ENCODE measurements at places on chromosomes 7 and 10.

DNA sequence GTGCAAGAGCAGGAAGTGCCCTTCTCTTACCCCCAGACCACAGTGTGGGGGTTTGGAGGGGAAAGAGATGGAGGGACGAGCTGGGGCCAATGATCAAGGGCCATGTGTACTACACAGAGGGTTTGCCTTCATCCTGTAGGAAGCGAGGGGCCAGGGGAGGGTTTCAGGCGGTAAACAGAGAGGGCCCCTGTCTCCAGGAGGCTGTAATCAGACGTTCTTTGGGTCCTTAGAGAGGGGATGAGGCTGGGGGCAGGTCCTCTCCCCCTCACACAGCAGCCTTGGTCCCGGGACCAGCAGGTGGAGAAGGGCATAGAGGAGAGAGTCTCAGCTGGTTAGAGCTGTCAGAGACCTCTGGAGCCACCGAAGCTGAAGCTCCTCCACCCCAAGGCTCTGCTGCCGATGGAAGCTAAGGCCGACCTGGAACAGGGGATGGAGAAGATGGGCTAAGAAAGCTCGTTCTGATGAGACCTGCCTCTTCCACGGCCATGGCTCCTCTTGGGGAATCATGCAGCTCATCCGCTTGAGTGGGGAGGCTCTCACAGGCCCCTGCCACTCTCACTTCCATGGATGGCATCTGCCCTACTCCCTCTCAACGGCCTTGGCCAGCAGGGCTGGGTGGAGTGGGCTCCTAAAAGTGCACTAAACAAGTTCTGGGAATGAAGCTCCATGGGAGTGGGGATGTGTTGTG lies 3.5 kb downstream of the LOXL4 start:
- no peak for DNase-seq

- DNase-seq: no peak
These were observed 33.5 kb downstream of the GDI2 start for GRCh38 chr10:5779730-5780129.

- no peak for DNase-seq
These were observed 45.0 kb upstream of the GRM3 start for GRCh38 chr7:86598721-86599120.

DNA sequence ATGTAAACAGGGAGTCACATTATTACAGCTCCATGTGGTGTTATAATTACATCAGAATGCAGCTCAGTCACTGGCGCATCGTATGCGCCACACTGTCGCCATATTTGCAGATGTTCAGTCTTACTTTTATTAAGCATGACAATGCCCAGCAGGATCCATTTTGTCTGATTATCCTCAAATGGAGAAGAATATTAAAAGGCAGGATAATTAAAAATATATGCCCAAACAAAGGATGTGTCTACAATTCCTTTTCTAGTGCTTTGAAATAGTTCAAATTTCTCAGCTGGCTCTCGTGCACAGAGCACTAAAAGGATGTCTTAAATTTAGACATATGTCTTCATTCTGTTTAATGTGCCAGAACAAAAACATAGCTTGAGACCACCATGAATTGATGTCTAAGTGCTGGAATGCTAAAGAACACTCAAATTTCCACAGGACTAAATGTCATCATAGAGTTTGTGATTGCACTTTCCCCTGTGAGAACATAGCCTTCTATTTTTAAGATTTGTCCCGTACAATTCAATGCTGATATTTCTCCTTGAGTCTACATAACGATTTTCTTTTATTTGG lies 168.0 kb downstream of the DKK1 start:
- no peak for DNase-seq

- no peak for DNase-seq
These were observed 4.4 kb downstream of the PON3 start for GRCh38 chr7:95391761-95392160.

DNA sequence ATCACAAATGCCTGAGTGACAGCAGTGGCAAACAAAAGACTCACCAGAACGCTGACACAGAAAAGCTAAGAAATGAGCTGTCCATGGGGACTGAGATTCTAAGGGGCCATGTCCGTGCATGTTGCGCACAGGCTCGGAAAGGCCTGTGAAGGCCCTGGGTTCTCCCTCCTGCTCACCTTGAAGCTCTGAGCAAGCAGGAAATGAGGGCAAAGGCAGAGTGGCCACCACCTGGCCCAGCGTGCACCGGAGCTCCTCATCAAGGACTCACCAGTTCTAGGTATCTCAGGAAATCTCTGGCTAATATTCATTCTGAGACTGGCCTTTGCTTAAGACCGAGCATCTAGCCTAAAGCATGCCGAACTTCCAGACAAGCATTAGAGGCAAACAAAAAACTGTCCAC lies 52.7 kb downstream of the MAD1L1 start:
- DNase-seq: no peak

DNA sequence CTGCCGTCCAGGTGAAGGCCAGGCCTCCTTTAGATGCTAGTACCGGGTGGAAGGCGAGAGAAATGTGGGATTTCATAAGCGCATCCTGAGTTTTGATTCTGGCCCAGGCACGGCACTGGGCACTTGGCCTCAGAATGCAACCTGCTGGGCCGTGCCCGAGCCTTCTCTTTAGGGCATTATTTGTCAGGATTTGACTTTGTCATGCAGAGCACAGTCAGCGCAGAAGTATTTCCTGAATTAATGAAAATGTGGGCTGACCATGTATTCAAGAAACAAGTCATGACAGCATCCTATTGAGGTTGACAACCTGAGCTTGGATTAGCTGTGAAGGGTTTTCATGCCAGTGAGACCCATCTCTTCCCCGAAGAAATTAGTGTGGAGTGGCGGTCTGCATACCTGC lies 34.4 kb downstream of the RCC1L start:
- DNase-seq: no peak

DNA sequence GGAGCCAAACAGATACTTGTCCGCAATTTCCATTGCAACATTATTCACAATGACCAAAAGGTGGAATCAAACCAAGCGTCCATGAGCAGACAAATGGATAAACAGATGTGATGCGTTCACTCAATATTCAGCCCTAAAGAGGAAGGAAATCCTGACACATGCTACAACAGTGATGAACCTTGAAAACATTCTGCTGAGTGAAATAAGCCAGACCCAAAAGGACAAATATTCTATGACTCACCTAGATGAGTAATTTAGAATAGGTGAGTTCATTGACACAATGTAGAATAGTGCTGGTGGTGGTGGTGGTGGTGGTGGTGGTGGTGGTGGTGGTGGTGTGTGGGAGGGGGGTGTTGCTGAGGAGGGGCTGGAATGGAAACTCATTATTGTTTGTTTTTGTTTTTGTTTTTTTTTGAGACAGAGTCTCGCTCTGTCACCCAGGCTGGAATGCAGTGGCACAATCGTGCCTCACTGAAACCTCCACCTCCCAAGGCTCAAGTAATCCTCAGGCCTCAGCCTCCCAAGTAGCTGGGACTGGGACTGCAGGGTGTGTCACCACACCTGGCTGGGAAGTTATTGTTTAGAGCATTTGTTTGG lies 28.6 kb downstream of the SMKR1 start:
- DNase-seq: no peak

DNA sequence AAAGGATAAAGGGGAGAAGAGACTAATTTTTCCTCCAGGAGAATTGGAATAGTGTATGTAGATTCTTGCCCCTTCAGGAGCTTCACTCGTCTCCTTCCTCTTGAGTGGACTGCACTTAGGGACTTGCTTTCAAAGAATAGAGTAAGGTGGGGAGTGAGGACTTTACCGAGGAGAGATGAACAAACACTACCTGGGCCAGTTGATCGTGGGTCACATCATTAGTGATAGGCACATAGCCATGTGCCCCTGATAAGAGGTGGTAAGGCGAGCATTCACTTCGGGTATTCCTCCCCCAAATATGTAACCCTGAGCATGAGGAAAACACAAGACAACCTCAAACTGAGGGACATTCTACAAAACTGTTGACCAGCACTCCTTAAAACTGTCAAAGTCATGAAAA lies 14.6 kb upstream of the KIFBP start:
- no peak for DNase-seq

- no peak for DNase-seq
These were observed 665.0 kb downstream of the MAGI2 start for GRCh38 chr7:78788464-78788863.

DNA sequence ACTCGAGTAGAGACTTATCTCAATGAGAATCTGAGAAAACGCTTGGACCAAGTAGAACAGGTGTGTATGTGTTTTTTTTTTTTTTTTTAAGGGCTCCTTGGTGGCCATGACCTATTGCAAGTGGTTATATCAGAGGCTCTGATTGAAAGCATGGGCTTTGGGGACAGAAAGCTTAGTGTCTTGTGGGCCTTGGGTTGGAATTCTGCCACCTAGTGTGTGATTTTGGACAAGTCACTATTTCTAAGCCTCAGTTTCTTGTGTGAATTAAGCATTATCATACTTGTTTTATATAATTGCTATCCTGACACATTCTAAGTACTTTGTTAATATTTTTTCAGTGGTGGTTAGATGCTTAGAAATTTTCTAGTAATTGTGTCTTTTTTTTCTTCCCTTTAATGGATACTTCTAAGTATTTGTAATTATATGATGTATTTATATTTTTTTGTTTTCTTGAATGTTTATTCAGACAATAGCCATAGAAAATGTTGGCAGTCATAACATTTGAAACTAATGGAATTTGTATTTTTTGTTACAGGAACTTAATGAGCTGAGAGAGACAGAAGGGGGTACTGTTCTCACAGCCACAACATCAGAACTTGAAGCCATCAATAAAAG lies 33.1 kb downstream of the SMC3 start:
- peak; percentile 4 for DNase-seq

DNA sequence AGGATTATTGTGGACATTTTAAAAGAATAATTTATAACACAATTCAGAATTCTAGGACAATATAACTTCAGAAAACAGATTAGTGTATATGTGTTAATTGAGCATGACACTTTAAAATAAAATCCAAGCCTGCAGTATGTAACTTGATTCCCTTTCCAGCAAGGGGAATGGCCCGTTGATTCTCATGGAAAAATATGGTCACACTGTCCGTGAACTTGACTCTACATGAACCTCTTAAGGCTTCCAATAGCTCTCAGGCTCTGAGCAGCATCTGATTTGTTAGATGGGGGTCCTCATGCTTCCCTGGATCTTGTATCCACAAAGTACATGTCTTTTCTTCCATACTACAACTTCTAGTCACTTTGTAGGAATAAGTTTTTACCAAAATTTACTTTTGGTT lies 85.5 kb upstream of the AKR1E2 start:
- DNase-seq: no peak

DNA sequence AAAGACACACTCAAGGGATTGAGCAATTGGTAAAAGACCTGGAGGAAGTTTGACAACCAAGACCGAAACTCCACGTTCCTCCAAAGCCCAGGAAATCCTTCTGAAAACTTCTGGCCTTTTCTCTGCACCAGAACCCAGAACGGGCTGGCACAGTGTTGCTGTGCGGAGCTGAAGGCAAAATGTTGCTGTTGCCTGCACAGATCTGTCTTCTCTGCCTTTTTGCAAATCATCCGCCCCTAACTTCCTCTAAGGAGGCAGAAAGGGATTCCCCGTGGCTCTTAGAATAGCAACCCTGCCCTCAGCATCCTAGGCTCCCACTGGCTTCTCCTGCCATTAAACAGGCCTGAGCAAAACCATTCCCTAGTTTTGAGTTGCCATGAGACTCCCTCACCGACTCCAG lies 44.9 kb downstream of the FIGNL1 start:
- no peak for DNase-seq

DNA sequence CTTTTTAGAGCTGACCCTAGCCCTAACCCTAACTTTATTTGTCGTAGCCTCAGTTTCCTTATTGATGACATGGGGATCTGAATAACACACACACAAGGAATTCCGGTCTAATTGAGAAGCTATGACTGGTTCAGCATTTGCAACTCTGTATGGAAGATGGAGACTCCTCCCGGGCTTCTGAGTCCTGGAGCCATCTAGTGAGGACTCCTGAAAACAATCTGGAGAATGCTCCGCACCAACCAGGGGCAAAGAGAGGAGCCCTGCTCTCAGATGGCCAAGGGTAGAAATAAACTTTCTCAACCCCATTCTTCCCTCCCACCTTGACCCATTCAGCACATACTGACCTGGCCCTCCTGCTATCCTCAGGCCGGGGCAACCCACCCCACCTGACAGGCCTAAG lies 26.4 kb downstream of the MBL2 start:
- DNase-seq: no peak

- no peak for DNase-seq
These were observed 369.2 kb upstream of the GALNT17 start for GRCh38 chr7:70762696-70763095.

GRCh38 chr7:28558236-28558635 lies 145.9 kb downstream of the CREB5 start:
- no peak for DNase-seq

DNA sequence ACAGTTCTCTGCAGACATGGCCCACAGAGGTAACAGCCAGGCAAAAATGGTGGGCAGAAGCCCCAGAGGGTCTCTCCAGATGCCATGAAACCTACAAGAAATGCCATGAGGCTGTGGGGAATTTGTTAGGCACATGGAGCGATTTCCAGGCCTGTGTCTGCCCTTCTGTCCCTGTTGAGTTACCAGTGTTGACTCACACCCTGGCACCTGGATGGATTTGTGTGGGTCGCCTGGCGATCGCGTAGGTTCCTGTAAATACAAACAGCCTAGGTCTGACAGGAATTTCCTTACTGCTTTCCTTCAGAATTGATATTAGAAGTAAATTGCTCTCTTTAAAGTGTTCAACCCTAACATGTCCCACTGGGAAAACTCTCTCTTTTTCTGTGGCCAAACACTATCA lies 164.9 kb upstream of the EEPD1 start:
- no peak for DNase-seq

GRCh38 chr7:33243319-33243881 lies 114.0 kb downstream of the BBS9 start:
- no peak for DNase-seq

GRCh38 chr10:49649294-49649693 lies 30.2 kb upstream of the C10orf53 start:
- DNase-seq: no peak

DNA sequence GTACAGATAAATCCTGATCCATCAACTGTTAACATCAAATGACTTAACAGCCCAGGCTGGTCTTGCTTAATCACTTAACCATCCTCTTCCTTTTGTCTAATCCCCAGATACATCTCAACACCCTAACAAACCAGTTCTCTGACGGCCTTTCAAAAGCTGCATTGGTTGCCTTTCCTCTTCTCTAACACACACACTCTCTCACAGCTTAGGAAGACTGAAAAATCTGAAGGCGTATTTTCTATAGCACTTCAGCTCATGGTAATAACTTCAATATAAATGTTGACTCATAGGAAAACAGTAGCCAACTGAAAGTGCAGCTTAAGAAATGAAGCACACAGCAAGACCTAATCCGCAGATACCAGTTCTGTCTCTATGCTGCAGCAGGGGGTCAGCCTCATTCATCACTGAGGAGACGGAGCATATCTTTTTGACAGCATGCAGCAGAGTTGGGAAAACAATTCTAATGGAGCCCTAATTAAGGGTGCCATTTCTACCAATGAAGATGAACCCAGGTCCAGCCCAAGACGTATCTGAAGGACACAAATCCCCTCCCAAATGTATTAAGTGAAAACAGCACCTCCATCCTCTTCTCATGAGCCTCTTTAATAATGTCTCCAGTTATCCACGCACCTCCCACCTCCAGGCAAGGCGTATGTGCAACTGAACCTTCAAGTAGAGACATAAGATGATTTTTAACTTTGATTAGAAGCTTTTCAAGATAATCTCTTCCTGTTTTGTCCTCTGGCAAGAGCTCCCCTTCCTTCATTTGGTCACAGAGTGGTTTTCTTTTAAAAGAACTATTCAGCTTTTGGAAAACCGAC lies 211.7 kb upstream of the NFE2L3 start:
- DNase-seq: no peak

- DNase-seq: no peak
These were observed 4.2 kb downstream of the NRBF2 start for GRCh38 chr10:63137306-63137705.

- DNase-seq: no peak
These were observed 213.6 kb upstream of the INHBA start for GRCh38 chr7:41916450-41916927.

GRCh38 chr10:88661577-88661976 lies 2.7 kb upstream of the LIPF start:
- no peak for DNase-seq
